Trophoblast cell (in vitro differentiated cells and primary cell): ENCODE measurements at places on chromosomes 16 and 17.

GRCh38 chr16:19923396-19923795 is 38.7 kb upstream of the GPRC5B start:
- no peaks in the 10 kb centered on the region for H3K36me3 ChIP-seq
- H3K4me1 ChIP-seq, result no peaks in the 10 kb centered on the region
- DNase-seq, result no peak
- H3K27me3 ChIP-seq, result no peaks in the 10 kb centered on the region

- H3K4me3 ChIP-seq, result no peak overlapping the region
- H3K4me1 ChIP-seq, result no peaks in the 10 kb centered on the region
- H3K27me3 ChIP-seq, result no peaks in the 10 kb centered on the region
- no peak for DNase-seq
- H3K36me3 ChIP-seq, result no peaks in the 10 kb centered on the region
Measured at GRCh38 chr17:31627960-31628359, 231.1 kb downstream of the COPRS start.

DNA sequence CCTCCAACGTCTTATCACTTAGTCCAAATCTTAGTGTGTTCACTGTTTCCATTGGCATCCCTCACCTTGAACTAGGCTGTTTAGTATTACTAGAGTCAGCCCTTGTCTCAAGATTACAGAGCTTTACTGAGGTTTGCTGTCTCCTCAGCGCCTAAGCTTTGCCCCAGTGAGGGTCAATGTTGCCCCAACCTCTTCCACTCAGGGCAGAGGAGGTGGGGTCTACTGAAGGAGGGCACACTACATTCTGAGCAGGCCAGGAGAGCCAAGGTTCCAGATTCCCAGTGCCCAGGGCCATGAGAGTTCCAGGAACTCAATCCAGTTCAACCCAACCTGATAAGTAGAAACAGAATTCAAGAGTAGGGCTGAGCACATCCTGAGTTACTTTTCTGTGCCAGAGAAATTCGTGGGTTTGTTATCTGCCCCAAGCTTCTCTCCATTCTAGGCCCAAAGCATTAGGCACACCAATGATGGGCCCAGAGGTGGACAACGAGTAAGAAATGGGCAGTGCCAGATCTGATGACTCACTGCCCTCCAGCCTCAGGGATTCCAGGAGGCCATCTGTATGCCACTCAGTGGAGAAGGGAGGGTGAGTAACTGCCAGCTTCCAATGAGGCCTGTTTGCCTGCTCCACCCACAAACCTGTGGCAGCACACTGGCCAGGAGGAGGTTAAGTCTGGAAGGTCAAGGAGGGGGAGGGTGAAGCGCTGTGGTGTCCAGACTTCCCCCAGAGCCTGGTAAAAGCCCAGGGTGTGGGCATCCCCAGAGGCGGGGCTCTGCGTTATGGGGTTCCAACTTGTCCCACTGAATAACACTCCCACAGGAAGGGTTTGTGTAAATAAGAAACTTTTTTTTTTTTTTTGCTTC is 8.2 kb downstream of the TUBG2 start:
- H3K27me3 ChIP-seq, result peaks cover 3% of the 10 kb centered on the region
- peaks cover 38% of the 10 kb centered on the region for H3K36me3 ChIP-seq
- no peak for DNase-seq

- DNase-seq, result no peak
- H3K36me3 ChIP-seq, result peaks cover 3% of the 10 kb centered on the region
- no peaks in the 10 kb centered on the region for H3K27me3 ChIP-seq
- no peak overlapping the region for H3K27ac ChIP-seq
- no peaks in the 10 kb centered on the region for H3K4me1 ChIP-seq
Measured at GRCh38 chr16:48272837-48273421, 25.6 kb upstream of the ABCC11 start.

DNA sequence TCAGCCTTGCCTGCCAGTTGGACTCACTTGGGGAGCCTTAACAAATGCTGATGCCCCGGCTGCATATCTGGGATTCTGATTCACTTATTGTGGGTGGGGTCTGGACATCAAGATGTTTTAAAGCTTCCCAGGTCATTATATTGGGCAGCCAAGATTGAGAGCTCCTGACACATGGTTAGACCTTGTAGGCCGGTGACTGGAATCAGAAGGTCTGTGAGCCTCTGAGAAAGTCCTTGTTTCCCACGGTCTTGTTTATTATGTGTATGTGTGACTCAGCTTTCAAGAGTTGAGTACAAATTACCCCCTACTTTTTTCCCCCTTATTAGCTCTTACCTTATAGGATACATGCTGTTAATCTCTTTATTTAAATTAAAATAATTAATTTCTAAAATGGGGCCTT is 103.5 kb downstream of the ABCC1 start:
- peaks cover 23% of the 10 kb centered on the region for H3K36me3 ChIP-seq
- no peak overlapping the region for H3K4me3 ChIP-seq
- no peaks in the 10 kb centered on the region for H3K27me3 ChIP-seq
- H3K27ac ChIP-seq, result no peak overlapping the region
- no peaks in the 10 kb centered on the region for H3K4me1 ChIP-seq

- peaks cover 47% of the 10 kb centered on the region for H3K36me3 ChIP-seq
- peak overlapping the region; percentile 2 for H3K27ac ChIP-seq
- peaks cover 30% of the 10 kb centered on the region for H3K4me1 ChIP-seq
- DNase-seq, result no peak
- H3K4me3 ChIP-seq, result no peak overlapping the region
- H3K27me3 ChIP-seq, result no peaks in the 10 kb centered on the region
Measured at GRCh38 chr16:2211923-2212347, 1.3 kb upstream of the BRICD5 start.

DNA sequence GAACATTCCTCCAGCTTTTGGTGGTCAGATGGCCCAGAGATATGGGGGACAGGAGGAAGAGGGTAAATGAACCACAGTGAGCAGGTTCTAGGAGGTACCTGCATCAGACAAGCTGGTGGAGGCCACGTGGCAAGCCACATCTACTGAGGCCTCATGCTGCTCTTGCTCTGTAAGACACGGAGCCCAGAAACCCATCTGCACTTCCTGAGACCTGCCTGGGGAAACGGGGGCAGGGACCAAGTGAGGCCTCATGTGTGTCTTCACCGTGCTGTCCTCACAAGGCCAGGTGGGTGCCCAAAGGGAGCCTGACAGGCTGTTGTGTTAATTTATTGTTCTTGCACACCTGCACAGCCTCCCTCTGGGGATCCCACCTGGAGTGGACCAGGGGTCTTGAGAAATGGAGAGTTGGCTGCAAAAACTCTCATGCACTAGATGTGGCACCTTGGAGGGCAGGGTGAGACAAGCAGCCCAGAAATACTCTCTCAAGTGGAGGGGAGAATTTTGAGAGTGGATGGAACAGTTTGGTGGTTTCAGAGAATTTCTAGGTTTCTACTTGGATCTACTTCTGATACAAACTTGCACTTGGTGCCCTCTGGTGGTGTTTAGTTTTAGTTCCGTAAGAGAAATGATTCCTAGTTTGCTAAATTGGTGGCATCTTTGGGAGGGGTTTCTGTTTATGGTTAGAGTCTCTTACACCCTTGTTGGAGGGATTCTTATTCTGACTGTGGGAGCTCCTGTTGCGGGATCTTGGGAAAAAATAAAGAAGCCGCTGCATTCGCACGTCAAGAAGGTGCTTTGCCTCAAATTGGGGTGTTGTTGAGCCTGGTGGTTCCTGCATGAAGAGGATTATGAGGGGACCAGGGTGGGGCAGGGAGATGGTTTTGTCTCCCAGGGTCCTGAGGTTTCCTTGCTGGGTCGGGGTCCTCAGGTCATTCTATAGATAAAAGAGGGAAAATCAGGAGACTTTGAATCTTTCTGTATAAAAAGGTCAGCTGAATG is 47.5 kb downstream of the SLC6A2 start:
- H3K27me3 ChIP-seq, result no peaks in the 10 kb centered on the region
- H3K4me3 ChIP-seq, result no peak overlapping the region
- no peaks in the 10 kb centered on the region for H3K36me3 ChIP-seq
- no peak overlapping the region for H3K27ac ChIP-seq

DNA sequence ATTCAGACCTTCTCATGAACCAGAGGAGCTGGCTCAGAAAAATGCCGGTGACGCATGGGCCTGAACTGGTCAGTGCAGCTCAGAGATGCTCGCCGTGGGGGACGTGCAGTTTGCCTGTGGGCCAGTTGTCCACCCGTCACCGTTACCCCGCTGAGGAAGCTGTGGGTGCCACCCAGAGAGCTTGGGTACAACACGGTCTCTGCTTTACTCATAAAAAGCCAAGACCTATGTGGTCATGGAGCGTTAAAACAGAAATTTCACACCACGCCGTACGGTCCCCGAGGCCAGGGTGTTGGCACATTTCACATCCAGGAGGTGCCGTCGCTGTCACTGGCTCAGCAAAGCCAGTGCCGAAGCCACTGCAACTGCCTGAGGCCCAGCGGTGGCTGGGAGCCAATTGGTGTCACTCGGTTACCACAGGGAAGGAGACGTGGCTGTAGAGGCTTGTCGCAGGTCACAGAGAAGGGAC is 120.9 kb downstream of the METRNL start:
- DNase-seq, result peak; percentile 62
- no peaks in the 10 kb centered on the region for H3K27me3 ChIP-seq
- no peak overlapping the region for H3K27ac ChIP-seq
- no peaks in the 10 kb centered on the region for H3K4me1 ChIP-seq
- H3K36me3 ChIP-seq, result no peaks in the 10 kb centered on the region

DNA sequence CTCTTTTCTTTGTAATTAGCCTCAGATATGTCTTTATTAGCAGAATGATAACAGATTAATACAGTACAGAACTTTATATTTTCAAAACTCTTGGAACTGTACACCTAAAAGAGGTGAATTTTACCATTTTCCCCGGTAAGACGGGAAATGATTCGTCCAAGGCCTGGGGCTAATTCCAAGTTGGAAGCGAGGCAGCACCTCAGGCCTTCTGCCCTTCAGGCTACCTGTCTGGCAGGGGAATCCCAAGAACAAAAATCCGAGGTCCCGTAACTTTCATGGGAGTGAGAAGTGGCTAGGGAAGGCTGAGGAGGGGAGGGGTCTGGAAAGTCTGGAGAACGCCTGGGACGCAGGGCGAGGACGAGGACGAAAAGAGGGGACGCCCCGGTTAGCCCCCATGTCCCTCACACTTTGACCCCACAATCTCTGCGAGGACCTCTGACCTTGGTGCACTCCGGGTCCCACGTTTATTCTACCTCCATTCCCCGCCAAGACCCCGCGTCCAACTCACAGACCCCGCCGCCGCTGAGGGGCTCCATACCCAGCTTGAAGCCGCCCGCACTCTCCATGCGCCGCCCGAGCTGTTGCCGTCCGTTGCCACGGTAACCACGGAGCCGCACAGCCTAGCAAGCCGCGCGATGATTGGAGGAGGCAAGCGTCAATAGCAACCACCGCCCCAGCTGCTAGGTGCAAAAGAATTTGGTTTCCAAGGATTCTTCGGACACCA is at the start of gene HYDIN:
TSS of gene HYDIN (minus strand) at position 601 of the 724 bp plus-strand sequence. CDS start 43,827 bp downstream, outside the sequence.
- H3K27ac ChIP-seq, result no peak within 1 kb of the TSS
- peak within 1 kb of the TSS; percentile 52 for H3K4me3 ChIP-seq
- no peaks in the 10 kb centered on the region for H3K27me3 ChIP-seq
- peak; percentile 91 for DNase-seq
